Trophoblast cell (in vitro differentiated cells and primary cell): ENCODE measurements at places on chromosomes 12 and 14.

DNA sequence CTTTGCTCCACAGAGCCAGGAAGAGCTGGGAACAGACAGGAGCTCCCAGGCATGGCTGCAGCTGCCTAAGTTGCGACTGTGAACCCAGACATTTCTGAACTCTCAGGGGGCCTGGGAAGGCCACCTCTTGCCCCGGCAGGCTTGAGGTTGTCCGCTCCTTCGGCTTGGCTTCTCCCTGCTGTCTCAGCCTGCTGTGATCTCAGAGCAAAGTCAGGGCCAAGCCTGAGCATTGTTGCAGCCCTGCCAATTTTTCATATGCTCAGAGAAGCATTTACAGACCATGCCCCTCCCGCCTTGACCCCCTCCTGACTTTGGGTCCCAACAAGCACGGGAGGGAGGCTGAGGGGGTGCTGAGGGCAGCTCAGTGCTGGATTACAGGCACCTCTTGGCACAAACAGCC, 1439.1 kb upstream of the FLRT2 start:
- no peak overlapping the region for H3K4me3 ChIP-seq
- H3K36me3 ChIP-seq: no peaks in the 10 kb centered on the region
- H3K4me1 ChIP-seq: no peaks in the 10 kb centered on the region

GRCh38 chr12:26195641-26196420, 458 bp downstream of the SSPN start:
- H3K4me1 ChIP-seq: peaks cover 4% of the 10 kb centered on the region
- peak; percentile 54 for DNase-seq
- no peak overlapping the region for H3K27ac ChIP-seq
- H3K36me3 ChIP-seq: no peaks in the 10 kb centered on the region

DNA sequence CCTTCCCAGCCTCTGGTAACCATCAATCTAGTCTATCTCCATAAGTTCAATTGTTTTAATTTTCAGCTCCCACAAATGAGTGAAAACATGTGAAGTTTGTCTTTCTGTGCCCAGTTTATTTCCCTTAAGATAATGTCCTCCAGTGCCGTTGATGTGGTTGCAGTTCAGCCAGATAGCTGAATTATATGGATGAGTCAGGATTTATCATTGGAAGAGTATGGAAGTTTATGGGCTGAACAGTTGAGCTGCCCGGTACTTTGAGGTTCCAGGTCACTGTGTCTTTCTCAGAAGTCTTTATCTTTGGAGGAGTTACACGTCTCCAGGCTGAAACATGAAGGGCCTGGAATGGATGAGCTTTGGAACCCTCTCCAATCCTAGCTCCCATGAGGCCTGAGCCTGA, 120.1 kb downstream of the ASCL4 start:
- H3K27ac ChIP-seq: no peak overlapping the region
- H3K4me1 ChIP-seq: no peaks in the 10 kb centered on the region
- no peak overlapping the region for H3K4me3 ChIP-seq
- no peaks in the 10 kb centered on the region for H3K27me3 ChIP-seq
- no peaks in the 10 kb centered on the region for H3K36me3 ChIP-seq
- DNase-seq: no peak

GRCh38 chr12:46491548-46491947, 119.0 kb upstream of the SLC38A2 start:
- no peak for DNase-seq
- no peaks in the 10 kb centered on the region for H3K27me3 ChIP-seq
- no peaks in the 10 kb centered on the region for H3K4me1 ChIP-seq
- no peaks in the 10 kb centered on the region for H3K36me3 ChIP-seq
- no peak overlapping the region for H3K27ac ChIP-seq

- no peaks in the 10 kb centered on the region for H3K27me3 ChIP-seq
- peak; percentile 96 for DNase-seq
- peaks cover 12% of the 10 kb centered on the region for H3K4me1 ChIP-seq
- H3K36me3 ChIP-seq: no peaks in the 10 kb centered on the region
Measured at GRCh38 chr12:70049596-70050360, 193.5 kb upstream of the CNOT2 start.

DNA sequence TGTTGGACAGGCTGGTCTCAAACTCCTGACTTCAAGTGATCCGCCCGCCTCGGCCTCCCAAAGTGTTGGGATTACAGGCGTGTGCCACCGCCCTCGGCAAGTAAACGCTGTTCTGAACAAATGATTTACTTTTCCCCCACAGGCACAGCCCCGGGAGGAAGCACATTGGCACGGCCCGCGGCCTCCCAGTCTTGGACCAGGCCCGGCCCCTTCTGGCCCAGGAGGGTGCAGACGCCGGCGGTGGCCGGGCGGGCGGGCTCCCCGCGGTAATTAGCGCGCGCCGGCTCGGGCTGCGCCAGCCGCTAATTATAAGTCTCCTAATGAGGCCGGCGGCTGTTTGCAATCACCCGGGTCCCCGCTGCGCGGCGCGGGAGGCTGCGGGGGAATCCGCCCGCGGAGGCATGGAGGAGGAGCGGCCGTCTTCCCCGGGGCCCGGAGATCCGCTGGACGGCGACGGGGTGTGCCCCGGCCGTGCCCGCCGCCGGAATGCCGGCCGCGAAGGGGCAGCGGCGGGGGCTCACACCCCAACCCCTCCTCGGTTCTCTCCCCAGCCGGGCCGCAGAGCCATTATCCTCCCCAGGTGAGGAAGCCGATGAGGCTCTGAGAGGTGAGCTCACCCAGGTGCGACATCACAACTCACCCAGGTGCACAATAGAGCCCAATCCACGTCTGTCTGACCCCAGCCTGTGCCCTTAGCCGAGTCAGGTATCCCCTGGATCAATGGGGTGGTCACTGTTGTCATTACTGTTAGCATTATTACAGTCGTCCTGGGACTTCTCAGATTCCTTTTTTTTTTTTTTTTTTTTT, 3.3 kb upstream of the POP5 start:
- peaks cover 8% of the 10 kb centered on the region for H3K27me3 ChIP-seq
- no peak overlapping the region for H3K27ac ChIP-seq
- H3K4me3 ChIP-seq: peak overlapping the region; percentile 2
- peaks cover 6% of the 10 kb centered on the region for H3K4me1 ChIP-seq
- H3K36me3 ChIP-seq: peaks cover 2% of the 10 kb centered on the region

DNA sequence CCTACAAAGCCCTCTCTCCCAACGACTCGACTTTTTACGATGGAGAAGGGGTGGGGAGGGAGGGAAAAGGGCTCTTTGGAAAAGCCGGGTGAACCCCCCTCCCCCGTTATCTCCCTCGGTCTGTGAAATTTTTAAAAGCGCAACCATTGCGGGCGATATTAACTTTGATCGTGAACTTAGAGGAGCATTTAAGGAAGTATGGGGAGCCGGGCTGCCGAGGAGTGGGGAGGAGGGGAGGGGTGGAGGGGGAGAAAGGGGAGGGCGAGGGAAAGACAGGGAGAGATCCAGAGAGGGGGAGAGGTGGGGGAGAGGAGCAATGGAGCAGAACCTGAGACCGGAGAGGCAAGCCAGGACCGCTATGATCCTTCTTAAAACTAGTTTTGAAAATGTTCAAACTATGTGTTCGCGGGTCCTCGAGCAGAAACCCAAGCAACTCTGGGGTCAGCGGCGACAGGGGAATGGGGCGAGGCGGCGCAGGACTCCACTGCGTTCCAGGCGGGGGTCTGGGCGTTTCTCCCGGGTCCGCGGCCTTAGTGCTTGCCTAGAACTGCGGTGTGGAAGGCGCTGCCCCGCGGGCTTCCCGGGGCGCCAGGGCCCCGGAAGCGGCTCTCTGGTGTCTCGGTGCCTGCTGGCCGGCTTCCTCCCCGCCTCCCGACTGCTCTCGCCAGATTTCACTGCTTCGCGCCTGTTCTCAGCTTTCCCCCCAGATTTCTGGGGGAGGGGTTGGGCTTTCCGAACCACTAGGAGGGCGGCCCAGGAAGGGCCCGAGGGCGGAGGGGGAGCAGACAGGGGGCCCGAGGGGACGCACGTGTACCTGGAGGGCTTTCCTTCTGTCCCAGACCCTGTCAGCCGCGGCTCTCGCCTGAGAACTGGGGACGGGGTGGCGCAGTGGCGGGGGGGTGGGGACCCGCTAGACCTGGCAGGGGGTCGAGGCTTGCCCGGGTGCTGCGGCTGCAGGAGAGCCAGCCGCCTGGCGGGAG, at the start of gene HOTAIR:
HOTAIR (minus strand) TSS at position 871 of the 980 bp plus-strand sequence.
- H3K27me3 ChIP-seq: peaks cover 88% of the 10 kb centered on the region
- H3K4me3 ChIP-seq: peak within 1 kb of the TSS; percentile 47
- no peak for DNase-seq
- no peak within 1 kb of the TSS for H3K27ac ChIP-seq
- H3K4me1 ChIP-seq: peaks cover 5% of the 10 kb centered on the region

- peak; percentile 98 for DNase-seq
- H3K27ac ChIP-seq: peak overlapping the region; percentile 71
- H3K4me3 ChIP-seq: no peak overlapping the region
- H3K27me3 ChIP-seq: no peaks in the 10 kb centered on the region
- no peaks in the 10 kb centered on the region for H3K36me3 ChIP-seq
Measured at GRCh38 chr14:92503756-92504491, 9.7 kb upstream of the RIN3 start.

DNA sequence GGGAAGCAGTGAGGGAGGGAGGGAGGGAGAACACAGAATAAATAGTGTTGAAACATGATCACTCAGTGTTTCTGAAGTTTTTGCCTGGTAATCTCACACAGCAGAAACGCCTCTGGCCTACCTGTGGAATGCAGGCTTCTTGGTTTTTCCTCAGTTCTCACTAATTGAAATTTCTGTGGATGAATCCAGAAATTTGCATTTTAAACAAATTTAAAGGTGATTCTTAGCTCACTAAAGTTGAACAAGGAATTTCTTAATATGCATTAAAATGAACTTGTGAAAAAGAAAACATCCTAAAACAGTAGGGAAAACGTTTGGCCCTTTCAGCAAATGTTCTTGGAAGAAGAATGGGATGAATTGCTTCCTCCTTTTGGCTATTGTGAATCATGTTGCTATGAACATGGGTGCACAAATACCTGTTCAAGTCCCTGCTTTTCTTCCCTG, 1.4 kb downstream of the RNASE9 start:
- H3K4me3 ChIP-seq: no peak overlapping the region
- peaks cover under 1% of the 10 kb centered on the region for H3K4me1 ChIP-seq
- no peak for DNase-seq
- H3K27ac ChIP-seq: no peak overlapping the region
- no peaks in the 10 kb centered on the region for H3K36me3 ChIP-seq

GRCh38 chr12:91404441-91404840, 221.8 kb upstream of the DCN start:
- no peaks in the 10 kb centered on the region for H3K36me3 ChIP-seq
- no peak overlapping the region for H3K4me3 ChIP-seq
- no peak overlapping the region for H3K27ac ChIP-seq
- peaks cover 6% of the 10 kb centered on the region for H3K4me1 ChIP-seq

GRCh38 chr12:118183711-118184110, 47.8 kb downstream of the PEBP1 start:
- peaks cover 3% of the 10 kb centered on the region for H3K36me3 ChIP-seq
- H3K4me1 ChIP-seq: no peaks in the 10 kb centered on the region
- H3K27ac ChIP-seq: no peak overlapping the region
- H3K27me3 ChIP-seq: no peaks in the 10 kb centered on the region
- no peak for DNase-seq

GRCh38 chr12:51677284-51677968, 86.4 kb downstream of the SCN8A start:
- no peak overlapping the region for H3K27ac ChIP-seq
- H3K4me3 ChIP-seq: no peak overlapping the region
- no peak for DNase-seq
- H3K27me3 ChIP-seq: no peaks in the 10 kb centered on the region
- H3K36me3 ChIP-seq: no peaks in the 10 kb centered on the region

- no peaks in the 10 kb centered on the region for H3K36me3 ChIP-seq
- peaks cover 2% of the 10 kb centered on the region for H3K4me1 ChIP-seq
- no peak for DNase-seq
- no peak overlapping the region for H3K4me3 ChIP-seq
Measured at GRCh38 chr12:19387161-19387560, 52.1 kb upstream of the AEBP2 start.
